Colonic mucosa (tissue), 4 donors: ENCODE measurements at places on chromosomes 1 and 21.

DNA sequence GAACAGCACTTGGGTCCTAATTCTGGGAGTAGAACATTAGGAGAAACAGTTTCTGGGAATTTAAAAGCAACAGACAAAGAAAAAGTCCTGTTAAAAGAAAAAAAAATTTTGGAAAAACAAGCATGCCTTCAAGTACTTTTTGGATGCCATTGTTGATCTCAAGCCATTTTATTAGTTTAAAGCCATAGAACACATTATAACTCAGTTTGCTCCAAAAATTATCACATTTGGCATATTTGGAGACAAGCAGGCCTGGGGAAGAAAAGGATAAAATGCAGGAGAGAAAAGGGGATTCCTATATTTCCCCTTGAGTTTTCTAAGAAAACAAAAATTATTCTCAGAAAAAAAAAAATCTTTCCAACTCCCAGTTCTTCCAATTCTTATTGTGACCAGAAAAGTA, 146.8 kb downstream of the TENT5C start:
- no peak for DNase-seq

- no peak for DNase-seq
Observed at GRCh38 chr1:22830757-22831340, 120.2 kb downstream of the EPHB2 start.

DNA sequence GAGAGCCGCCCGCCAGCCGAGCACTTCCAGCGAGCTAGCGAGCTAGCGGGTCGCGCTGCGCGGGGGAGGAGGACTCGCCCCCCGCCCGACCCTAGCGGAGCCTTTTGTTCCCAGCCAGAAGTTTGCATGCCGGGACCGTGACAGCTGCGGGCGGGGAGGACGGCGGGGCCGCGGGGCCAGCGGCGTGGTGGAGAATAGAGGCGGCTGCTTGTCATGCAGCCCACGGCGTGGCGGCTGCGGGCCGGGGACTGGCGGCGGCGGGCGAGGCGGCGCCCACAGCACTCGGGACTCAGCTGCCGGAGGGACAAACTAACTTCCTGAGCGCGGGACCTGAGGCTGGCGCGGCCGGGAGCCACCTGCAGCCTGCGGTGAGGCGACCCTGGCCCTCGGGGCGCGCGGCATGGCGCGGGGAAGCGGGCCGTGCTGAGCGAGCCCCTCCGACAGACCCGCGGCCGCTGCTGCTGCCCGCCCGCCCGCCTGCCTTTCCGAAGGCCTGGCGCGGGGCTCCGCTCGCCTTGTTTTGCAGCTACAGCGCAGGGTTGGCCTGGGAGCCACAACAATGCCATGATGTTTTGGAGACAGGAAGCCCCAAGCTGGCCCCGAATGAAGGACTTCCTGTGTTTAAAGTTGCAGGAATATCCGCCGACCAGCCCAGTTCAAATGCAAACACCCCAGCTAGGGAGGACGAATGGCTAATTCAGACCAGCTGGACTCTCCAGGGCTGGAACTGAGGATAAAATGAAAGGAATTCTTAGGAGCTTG, 82.2 kb upstream of the BMP8A start:
- DNase-seq, result peak; percentile 57

- no peak for DNase-seq
Observed at GRCh38 chr21:17436626-17437111, 76.2 kb upstream of the CXADR start.

DNA sequence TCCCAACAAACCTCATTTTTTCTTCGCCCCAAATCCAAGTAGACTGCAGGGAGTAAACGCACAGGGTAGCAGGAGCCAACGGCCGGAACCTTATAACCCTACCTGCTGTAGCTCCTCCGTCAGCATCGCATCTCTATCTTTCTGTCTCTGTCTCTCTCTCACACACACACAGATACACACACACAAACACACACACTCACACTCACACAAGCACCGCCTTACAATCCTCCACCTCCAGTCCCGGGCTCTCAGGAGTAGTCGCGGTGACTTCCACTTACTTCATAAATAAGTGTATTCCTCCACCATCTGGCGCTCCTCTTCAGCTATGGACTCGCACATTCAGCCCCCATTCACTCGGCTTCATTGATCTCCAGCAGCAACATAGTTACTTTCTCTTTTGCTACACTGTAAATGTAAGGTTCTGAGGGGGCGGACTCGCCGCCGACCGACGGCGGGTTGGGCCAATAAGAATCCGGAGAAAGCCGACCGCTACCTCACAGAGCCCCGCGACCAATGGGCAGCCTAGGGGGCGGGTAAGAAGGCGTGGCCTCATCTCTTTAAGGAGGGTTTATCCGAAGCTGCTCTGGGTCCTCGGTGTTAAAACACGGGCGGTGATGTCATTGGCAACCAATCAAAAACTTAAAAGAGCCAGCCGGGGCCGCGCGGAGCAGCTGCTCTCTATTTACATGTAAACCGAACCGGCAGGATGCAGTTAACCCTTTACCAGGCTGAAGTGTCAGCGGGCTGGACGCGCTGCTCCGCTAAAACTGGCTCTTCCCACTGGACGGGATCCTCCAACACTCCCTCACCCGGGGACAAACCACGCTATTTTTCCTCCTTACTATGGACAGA, at the start of gene DUSP10:
DUSP10 (minus strand) TSS at position 387 of the 852 bp plus-strand sequence. CDS start 2,345 bp downstream, outside the sequence.
- peak; percentile 99 for DNase-seq

DNA sequence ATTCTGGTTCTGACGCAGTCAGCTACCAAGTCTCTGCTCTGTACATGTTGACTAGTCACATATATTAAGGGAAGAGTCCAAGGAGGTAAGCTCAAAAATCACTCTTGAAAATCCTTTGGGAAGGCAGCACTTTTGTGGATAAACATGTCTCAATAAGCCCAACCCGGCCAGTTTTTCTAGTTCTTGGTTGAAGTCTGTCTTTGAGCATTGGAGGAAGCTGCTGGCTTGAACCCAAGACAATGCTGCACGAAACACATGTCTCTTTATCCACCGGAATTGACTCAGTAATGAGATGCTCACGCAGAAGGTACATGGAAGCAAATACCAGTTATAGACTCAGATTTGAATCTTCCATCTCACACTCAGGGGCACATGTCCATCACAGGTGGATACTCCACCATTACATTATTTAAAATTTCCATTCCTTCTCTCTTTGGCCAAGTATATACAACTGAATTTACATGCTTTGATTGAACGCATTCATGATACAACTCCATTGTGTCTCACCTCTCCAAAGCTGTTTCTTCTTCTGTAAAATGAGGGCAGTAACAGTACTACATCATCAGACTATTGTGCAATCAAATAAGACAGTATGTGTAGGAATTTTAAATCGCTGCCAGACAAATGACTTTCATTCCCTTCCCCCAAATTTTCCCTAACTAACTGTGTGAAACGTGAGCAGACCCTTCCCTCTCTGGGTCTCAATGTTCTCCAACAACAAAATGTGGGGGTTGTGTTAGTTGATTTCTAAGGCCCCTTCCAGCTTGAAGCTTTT, 9.6 kb upstream of the GUCA2A start:
- DNase-seq, result no peak

- no peak for DNase-seq
Observed at GRCh38 chr1:15444468-15445389, 6.5 kb downstream of the CTRC start.

- peak; percentile 42 for DNase-seq
Observed at GRCh38 chr1:11940260-11940921, 5.9 kb downstream of the PLOD1 start.

GRCh38 chr1:89203166-89203565, 4.4 kb upstream of the GBP4 start:
- DNase-seq, result no peak

- DNase-seq, result peak; percentile 49
Observed at GRCh38 chr1:229273507-229274232, 2.8 kb downstream of the RAB4A start.

GRCh38 chr1:227739636-227740035, 4.4 kb downstream of the SNAP47 start:
- no peak for DNase-seq

- no peak for DNase-seq
Observed at GRCh38 chr1:10250663-10251062, 40.3 kb downstream of the KIF1B start.

DNA sequence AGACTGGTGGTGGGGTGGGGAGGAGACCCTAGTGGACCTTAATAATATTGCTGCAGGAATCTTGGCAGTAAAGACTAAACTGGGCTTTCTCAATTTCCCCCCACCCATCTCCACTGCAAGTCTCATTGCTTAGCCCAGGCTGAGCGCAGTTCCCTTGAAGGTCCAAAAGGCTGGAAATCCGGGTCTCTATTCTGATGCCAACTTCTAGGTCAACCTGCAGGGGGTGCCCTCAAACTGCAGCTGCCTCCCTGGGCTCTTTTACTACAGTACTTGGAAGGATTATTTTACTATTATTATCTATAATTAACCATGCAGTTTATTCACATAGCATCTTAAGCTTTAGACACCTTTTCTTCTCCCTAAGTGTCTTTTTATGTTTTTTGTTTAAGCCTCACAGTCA, 85.4 kb upstream of the WARS2 start:
- no peak for DNase-seq

GRCh38 chr1:37862330-37862729, 2.9 kb upstream of the MTF1 start:
- DNase-seq, result no peak

GRCh38 chr21:15209224-15209623, 144.4 kb upstream of the NRIP1 start:
- DNase-seq, result no peak

DNA sequence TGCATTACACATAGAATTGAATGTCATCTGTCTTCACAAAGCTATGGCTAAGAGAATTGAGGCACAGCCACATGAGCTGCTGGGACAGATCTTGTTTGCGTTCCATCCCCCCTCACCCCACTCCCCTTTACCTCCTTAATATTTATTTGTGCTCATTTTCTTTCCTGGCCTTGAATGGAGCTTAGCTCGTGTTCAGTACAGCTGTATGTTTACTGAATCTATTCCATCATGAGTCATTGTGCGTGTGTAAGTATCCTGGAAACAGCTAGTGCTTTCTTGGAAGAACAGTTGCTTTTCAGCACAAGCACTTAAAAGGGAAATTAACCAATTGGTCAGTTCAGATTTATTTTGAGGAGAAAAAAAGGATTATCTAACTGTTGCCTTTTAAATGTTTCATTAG, 14.7 kb downstream of the PROX1 start:
- no peak for DNase-seq

- no peak for DNase-seq
Observed at GRCh38 chr1:204094856-204095634, 22.1 kb downstream of the SOX13 start.

DNA sequence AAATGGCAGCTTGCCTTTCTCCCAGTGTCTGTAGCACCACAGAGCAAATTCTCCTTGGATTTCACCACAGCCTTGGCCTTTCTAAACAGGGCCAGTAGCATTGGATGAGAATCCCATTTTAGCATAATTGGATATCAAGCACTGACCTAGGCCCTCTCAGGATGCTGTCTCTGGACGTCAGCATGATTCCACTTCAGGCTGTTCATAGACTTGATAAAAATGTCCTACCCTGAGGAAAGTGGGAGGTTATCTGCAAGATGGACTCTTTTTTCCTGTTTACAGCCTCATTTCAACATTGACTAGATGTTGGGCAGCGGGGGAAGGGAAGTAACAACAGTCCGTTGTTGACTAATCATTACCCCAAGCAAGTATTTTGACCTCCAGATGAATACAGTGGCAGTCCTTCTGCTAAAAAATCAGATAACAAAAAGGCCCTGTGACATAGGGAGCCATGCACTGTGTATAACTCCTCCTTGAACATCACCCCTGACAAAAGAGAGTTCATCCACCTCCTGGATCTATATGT, 5.2 kb downstream of the NPL start:
- no peak for DNase-seq

GRCh38 chr1:1422465-1423244, 1.6 kb upstream of the ANKRD65 start:
- no peak for DNase-seq

DNA sequence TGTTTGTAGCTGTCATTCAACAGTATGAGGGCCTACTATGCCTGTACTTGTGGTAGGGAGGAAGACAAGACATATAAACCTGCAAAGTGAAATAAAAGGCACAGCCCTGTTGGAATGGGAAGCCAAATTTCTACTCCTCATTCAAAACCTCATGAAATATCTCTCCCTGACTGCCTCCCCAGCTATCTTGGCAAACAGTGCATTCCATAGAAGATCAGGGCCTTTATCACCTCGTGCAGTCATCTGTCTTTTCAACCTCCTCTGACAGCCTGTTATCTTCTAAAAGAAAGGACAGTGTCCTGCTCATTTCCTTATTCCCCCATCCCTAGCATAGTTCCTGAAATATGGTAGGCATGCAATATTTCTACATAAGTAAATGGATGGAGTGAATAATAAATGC, 71.0 kb downstream of the SH3GLB1 start:
- no peak for DNase-seq

GRCh38 chr1:52166996-52167753, 25.3 kb downstream of the ZFYVE9 start:
- DNase-seq, result no peak

GRCh38 chr1:224287714-224288113, 42.3 kb downstream of the NVL start:
- DNase-seq, result no peak

GRCh38 chr1:41783189-41783639, 135.5 kb downstream of the HIVEP3 start:
- no peak for DNase-seq

- no peak for DNase-seq
Observed at GRCh38 chr21:40647706-40648105, 199.3 kb downstream of the DSCAM start.

GRCh38 chr21:44051462-44051941, 39.4 kb downstream of the TRAPPC10 start:
- no peak for DNase-seq

DNA sequence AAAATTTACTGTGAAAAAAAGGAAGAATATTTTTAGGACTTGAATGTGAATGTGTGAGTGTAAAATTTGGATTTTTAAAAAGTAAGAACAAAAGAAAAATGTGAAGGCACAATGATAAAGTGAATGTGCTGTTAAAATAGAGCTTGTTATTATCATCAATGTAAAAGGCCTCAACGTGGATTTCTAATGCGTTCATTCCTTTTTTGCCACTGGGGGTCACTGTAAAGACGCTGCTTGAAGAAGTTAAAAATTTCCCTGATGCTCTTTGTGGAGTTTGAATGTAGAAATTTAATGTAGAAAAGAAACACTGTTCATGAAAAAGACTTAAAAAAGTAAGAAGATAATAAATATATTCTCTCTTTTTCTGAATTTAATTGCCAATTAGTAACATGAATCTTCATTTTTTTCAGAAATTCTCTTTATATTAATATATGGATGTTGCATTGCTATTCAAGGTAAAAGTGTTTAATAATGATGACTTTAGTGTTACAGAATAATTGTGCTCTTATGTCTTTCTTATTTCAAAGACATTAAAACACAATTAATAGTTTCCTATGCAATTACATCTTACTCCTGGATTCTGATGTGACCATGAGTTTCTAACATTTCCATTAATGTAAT, 161.5 kb downstream of the DNM3 start:
- DNase-seq, result peak; percentile 33

- DNase-seq, result no peak
Observed at GRCh38 chr1:22133247-22133930, 9.5 kb downstream of the WNT4 start.

GRCh38 chr21:40335704-40336103, 468.5 kb downstream of the PCP4 start:
- DNase-seq, result no peak

- DNase-seq, result no peak
Observed at GRCh38 chr1:157523774-157524493, 28.4 kb downstream of the FCRL5 start.

GRCh38 chr1:235511470-235512240, 7.4 kb upstream of the B3GALNT2 start:
- no peak for DNase-seq
